ENCODE measurements at places on chromosomes 1 and 21.

DNA sequence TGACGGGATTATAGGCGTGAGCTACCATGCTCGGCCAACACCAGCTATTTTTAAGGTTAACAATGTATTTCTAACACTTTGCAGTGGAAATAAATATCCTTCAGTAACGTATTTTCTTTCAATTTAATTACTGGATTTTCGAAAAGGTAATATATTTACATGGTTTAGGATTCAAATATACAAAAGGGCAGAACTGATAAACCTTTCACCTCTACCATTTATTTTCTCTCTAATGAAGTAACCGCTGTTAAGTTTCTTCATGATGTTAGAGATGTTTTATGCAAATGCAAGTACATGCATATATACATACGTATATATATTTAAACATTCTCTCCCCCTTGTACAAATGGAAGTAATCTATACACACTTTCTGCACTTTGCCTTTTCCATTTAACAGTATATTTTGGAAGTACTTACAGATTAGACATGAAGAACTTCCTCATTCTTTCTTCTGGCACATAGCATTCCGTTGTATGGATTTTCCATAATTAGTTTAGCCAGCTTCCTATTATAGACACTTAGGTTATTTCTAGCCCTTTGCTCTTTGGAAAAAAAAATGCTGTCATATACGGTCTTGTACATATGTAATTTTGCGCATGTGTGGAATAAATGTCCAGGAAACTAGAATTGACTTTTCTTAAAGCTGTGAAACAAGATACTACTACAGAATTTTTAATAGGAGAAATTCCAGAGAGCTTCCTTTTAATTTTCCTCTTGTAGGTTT, 14.9 kb upstream of the HJV start:
- DNase-seq, result no peak

- no peak for DNase-seq
These were observed 104.1 kb upstream of the TMPRSS2 start for GRCh38 chr21:41611966-41612606.

DNA sequence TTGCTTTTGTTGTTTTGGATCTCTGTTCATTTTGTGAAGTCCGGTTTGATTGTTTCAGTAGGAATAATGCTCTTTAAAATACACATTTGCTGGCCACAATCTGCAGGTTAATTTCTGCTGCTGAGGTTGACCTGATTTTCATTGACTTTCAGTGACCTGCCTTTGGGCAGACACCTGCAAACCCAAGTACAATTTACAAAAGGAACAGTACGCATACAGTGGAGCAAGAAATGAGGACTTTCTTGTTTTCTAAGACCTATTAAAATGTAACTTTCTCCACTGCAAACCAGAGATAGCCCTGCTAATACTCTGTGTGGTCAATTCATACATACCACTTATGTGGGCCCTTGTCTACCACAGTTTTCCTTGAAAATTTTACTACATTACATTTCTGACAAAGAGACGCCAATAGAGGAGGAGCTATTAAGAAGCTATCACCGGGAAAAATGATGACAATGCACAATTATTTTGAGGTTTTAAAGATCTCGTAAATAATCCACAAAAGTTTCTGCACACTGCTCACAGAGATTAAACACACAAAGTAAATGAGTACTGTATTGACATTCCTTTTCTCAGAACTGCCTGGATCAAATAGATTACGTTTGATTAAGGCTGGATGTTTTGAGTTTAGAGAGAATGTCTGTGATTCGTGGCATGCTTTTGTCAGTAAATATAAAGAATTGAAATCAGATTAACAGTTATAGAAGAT, 141.9 kb downstream of the SDCCAG8 start:
- DNase-seq, result no peak

GRCh38 chr21:41133874-41134522, 34.0 kb upstream of the BACE2 start:
- no peak for DNase-seq

DNA sequence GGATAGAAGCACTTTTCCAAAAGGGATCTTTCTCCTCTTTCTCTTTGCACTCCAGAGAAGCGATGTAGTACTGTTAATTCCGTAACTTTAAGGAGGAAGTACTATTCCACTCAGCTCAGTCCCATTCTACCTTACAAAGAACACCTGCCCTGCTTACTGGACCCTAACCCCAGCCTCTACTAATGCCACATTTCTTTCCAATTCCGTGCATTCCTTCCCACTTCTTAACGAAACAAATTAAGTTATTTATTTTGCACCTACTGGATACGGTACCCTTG, 511 bp downstream of the NDC1 start:
- no peak for DNase-seq
